Immature natural killer cell (primary cell): ENCODE measurements at places on chromosomes 1 and 21.

DNA sequence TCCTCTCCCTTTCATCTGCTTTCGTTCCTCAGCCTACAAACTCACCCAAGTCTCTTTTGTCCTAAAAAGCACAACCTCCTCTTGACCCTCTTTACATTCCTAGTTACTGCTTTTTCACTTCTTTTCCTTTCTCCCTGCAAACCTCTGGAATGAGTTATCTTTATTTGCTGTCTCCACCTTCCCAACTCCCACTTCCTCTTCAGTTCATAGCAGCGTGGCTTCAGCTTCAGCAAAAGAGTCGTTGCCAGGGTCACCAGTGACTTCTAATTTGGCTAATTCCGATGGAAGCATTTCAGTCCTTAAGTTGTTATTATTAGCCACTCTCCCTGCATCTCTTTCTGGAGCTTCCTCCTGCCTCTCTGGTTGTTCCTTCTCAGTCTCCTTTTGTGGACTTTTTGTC lies 6.2 kb upstream of the TMEM54 start:
- H3K27ac ChIP-seq, result no peak overlapping the region
- H3K4me1 ChIP-seq, result no peaks in the 10 kb centered on the region
- H3K27me3 ChIP-seq, result peaks cover 2% of the 10 kb centered on the region
- no peak overlapping the region for H3K4me3 ChIP-seq

DNA sequence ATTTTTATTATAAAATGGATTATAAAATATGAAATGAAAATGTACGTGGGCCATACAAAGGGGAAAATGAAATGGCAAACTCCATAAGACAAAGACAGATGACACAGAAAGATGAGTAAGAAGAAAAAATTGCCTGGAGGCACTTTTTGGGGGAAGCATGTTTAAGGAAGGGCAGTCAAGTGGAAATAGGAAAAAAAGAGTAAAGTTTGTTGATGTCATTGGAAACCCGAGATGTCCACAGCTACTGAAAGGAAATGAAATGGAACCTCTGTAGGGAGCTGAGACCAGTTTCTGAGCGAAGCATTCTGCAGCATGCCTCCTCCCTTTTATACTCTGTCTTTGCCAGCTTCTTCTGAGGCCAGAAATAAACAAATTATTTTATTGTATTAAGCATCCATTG lies 203.4 kb upstream of the UBE2U start:
- H3K36me3 ChIP-seq, result no peaks in the 10 kb centered on the region
- no peak overlapping the region for H3K4me3 ChIP-seq
- H3K27ac ChIP-seq, result no peak overlapping the region

- no peak overlapping the region for H3K4me3 ChIP-seq
- no peaks in the 10 kb centered on the region for H3K27me3 ChIP-seq
- H3K27ac ChIP-seq, result peak overlapping the region; percentile 7
Measured at GRCh38 chr21:28932717-28933116, 60.0 kb downstream of the LTN1 start.

- no peak overlapping the region for H3K4me3 ChIP-seq
- peak overlapping the region; percentile 80 for H3K27ac ChIP-seq
- peaks cover 6% of the 10 kb centered on the region for H3K27me3 ChIP-seq
- no peak for DNase-seq
Measured at GRCh38 chr1:203733009-203733863, 31.7 kb upstream of the LAX1 start.

GRCh38 chr1:185931438-185931837 lies 197.2 kb downstream of the HMCN1 start:
- H3K27me3 ChIP-seq, result no peaks in the 10 kb centered on the region
- H3K4me1 ChIP-seq, result no peaks in the 10 kb centered on the region
- no peak for DNase-seq
- no peak overlapping the region for H3K27ac ChIP-seq
